ENCODE measurements at places on chromosomes 7 and 10.

- no peak for DNase-seq
Observed at GRCh38 chr10:16957038-16957437, 139.8 kb upstream of the RSU1 start.

- no peak for DNase-seq
Observed at GRCh38 chr10:88853155-88853881, 1.7 kb upstream of the ANKRD22 start.

DNA sequence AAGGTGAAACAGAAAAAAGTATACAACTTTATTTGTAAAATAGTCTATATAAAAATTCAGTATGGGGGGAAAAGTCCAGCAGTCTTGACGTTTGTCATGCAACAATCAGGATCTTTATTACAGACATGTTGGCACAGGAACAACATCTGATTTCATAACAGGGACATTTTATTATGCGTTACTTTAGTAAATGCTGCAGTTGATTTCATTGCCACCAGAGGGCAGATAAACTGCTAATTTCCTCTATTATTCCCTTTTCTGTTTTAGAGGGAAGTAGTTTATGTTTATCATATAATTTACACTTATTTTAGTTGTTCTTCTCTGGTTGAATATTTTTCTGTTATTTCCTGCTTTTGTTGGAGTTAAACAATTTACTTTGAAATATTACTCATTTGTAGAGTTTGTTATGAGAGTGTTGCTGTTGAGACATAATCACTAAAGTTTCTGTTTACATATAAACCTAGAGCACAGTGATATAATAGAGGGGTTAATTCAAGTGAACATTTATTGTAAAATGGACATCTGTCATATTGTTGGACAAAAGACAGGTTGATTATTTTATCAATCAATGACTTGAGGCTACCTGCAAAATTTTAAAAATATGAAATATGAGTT lies 3.3 kb downstream of the PLXDC2 start:
- DNase-seq, result no peak

GRCh38 chr7:116769546-116769945 lies 92.8 kb upstream of the CAPZA2 start:
- no peak for DNase-seq

GRCh38 chr10:7485244-7485556 lies 74.4 kb upstream of the SFMBT2 start:
- DNase-seq, result no peak

- no peak for DNase-seq
Observed at GRCh38 chr7:47347346-47347745, 234.6 kb downstream of the TNS3 start.

DNA sequence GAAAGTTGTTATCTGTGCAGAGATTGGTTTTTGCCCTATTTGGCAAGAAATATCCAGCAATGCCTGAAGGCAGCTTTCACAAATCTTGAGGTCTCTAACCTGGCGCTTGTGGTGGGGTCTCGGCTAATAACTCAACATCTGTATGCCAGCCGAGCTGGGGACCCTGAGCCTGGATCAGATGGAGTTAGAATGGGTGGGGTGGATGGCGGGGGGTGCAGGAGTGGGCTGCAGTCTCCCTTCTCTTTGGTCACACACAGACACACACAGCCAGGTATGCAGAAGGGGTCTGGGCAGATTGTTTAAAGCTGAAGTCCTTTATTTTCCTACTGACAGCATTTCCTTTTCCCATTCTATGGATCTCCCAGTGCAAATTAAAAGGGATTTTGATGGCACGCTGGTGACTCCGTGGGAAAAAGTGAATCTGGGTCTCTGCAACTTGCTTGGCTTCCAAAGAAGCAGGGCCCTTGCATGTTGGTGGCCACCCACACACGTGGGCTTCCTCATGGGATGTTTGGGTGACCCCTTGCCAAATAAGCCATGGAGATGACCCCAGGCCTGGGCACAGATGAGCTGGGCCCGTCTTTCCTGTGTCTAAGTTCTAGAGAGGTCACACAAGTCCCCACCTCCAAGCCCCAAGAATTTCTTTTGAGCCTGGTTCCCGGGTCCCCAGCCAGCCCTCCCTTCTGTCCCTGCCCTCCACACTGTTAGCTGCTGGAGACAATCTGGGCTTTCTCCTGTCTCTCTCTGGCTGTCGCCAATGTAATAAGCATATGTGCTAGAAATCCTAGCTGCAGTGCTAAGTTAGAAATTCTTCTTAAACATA lies 39.9 kb upstream of the EMX2 start:
- no peak for DNase-seq

GRCh38 chr7:7707806-7708205 lies 10.6 kb downstream of the RPA3 start:
- no peak for DNase-seq

DNA sequence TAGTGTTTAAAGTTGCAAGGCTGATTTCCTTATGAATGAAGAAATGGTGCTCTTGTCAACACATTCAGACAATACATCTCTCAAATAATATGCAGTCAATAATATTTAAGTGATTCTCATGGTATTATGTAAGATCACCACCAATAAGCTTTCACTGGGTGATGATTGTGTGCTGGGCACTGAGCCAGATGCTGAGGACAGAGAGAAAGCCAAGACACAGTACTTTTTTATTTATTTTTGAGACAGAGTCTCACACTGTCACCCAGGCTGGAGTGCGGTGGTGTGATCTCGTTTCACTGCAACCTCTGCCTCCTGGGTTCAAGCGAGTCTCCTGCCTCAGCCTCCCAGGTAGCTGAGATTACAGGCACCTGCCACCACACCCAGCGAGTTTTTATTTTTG lies 130.6 kb upstream of the LSM8 start:
- no peak for DNase-seq

DNA sequence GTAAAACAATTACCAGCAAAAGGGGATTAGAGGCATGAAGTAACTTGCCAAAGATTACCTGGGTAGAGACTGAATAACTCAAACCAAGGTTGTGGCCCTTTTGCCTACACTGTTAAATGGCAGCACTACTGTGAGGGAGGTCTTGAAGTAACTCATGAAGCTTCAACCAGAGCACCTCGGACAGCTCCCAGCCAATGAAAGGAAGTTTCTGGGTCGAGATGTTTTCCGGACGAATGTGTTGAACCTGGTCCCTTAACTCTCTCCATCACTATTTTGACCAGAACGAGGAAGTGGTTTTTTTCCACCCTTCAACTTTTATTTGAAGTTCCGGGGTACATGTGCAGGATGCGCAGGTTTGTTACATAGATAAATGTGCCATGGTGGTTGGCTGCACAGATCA lies 133.6 kb upstream of the PRKCQ start:
- DNase-seq, result no peak

GRCh38 chr10:19974554-19974953 lies 158.3 kb downstream of the PLXDC2 start:
- DNase-seq, result no peak

GRCh38 chr10:12822126-12822892 lies 179.2 kb downstream of the CCDC3 start:
- DNase-seq, result no peak

- no peak for DNase-seq
Observed at GRCh38 chr7:131166066-131166465, 161.6 kb upstream of the MKLN1 start.
